Left kidney (tissue), 8 donors: ENCODE measurements at places on chromosomes 1 and 21. TPM values are rescaled to one million over a fixed set of nuclear protein-coding genes. Genes with fewer than 3 reads are reported as not detected.

KRTAP21-2 gene
- not detected for polyA plus RNA-seq

GAS5 gene
- polyA plus RNA-seq, result 612 TPM

AVPR1B gene
- 0.85 TPM for polyA plus RNA-seq

SLC45A1 gene
- 2.8 TPM for polyA plus RNA-seq

PADI4 gene
- polyA plus RNA-seq, result 0.17 TPM

TNNT2 gene
- 56.4 TPM for polyA plus RNA-seq

PTGER3 gene
- polyA plus RNA-seq, result 43.8 TPM

SLAMF9 gene
- not detected for polyA plus RNA-seq

L1TD1 gene
- polyA plus RNA-seq, result 5.2 TPM

AQP10 gene
- 0.13 TPM for polyA plus RNA-seq

PLA2G4A gene
- 7.9 TPM for polyA plus RNA-seq

TSNAX gene
- 65.5 TPM for polyA plus RNA-seq

TSPAN2 gene
- polyA plus RNA-seq, result 41.7 TPM

DYNLT4 gene
- not detected for polyA plus RNA-seq

FALEC gene
- 0.83 TPM for polyA plus RNA-seq

FAM89A gene
- 15.7 TPM for polyA plus RNA-seq

GLIS1 gene
- polyA plus RNA-seq, result 2.5 TPM

SIPA1L2 gene
- 30.4 TPM for polyA plus RNA-seq

KRTAP13-2 gene
- polyA plus RNA-seq, result not detected

SH2D5 gene
- polyA plus RNA-seq, result 0.86 TPM

TDRD5 gene
- 5.1 TPM for polyA plus RNA-seq

ZNHIT6 gene
- polyA plus RNA-seq, result 32.1 TPM

CD84 gene
- polyA plus RNA-seq, result 1.1 TPM

FRRS1 gene
- polyA plus RNA-seq, result 10.7 TPM

KMO gene
- 27.9 TPM for polyA plus RNA-seq

SMCP gene
- polyA plus RNA-seq, result not detected

NBPF3 gene
- polyA plus RNA-seq, result 16.8 TPM

LCE1C gene
- polyA plus RNA-seq, result not detected

TRPM2 gene
- 0.57 TPM for polyA plus RNA-seq

HES4 gene
- 13.8 TPM for polyA plus RNA-seq

SELP gene
- polyA plus RNA-seq, result 4.4 TPM

LEMD1 gene
- 3.9 TPM for polyA plus RNA-seq

NEGR1 gene
- 4.9 TPM for polyA plus RNA-seq

FMOD gene
- polyA plus RNA-seq, result 46.4 TPM

CLIC6 gene
- 2.3 TPM for polyA plus RNA-seq

IL12RB2 gene
- 0.65 TPM for polyA plus RNA-seq

PSMB4 gene
- polyA plus RNA-seq, result 237 TPM

TMOD4 gene
- 1.7 TPM for polyA plus RNA-seq

MTARC2 gene
- polyA plus RNA-seq, result 61.5 TPM

PGD gene
- 188 TPM for polyA plus RNA-seq

ALPL gene
- polyA plus RNA-seq, result 40.2 TPM

SFN gene
- 0.55 TPM for polyA plus RNA-seq

CELA3B gene
- polyA plus RNA-seq, result 0.38 TPM

HTR6 gene
- 1.6 TPM for polyA plus RNA-seq

TRAF3IP3 gene
- polyA plus RNA-seq, result 1.7 TPM

NIBAN1 gene
- polyA plus RNA-seq, result 3.1 TPM

LZIC gene
- polyA plus RNA-seq, result 77.7 TPM

CFHR5 gene
- not detected for polyA plus RNA-seq

LRRN2 gene
- 11.5 TPM for polyA plus RNA-seq

C1orf185 gene
- polyA plus RNA-seq, result not detected
